T-helper 17 cell (primary cell): ENCODE measurements at places on chromosomes 7 and 10.

DNA sequence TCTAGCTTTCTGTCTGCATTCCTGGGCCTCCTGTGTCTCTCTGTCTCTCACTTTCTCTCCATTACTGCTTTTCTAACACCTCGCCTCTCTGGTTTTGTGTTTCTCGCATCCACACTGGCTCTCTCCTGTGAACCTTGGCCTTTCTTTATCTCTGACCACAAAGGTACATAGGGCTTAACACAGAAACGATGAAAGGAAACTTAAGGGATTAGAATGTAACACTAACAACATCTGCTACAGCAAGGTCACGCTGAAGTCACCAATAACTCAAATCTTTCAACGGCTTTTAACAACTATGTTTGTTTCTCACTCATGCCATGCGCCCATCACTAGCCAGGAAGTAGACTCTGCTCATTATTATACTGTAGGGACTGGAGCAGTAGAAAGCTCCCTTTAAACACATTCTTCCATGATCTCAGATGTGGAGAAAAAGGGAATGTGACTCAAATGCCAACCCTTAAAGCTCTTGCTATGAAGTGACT, 9.3 kb upstream of the OR6V1 start:
- H3K36me3 ChIP-seq, result peaks cover 2% of the 10 kb centered on the region
- H3K27ac ChIP-seq, result no peak overlapping the region
- H3K4me1 ChIP-seq, result peaks cover 6% of the 10 kb centered on the region

- peaks cover 26% of the 10 kb centered on the region for H3K4me1 ChIP-seq
- no peaks in the 10 kb centered on the region for H3K36me3 ChIP-seq
- no peak for DNase-seq
- H3K27me3 ChIP-seq, result no peaks in the 10 kb centered on the region
Observed at GRCh38 chr10:93384006-93384405, 98.1 kb downstream of the MYOF start.

DNA sequence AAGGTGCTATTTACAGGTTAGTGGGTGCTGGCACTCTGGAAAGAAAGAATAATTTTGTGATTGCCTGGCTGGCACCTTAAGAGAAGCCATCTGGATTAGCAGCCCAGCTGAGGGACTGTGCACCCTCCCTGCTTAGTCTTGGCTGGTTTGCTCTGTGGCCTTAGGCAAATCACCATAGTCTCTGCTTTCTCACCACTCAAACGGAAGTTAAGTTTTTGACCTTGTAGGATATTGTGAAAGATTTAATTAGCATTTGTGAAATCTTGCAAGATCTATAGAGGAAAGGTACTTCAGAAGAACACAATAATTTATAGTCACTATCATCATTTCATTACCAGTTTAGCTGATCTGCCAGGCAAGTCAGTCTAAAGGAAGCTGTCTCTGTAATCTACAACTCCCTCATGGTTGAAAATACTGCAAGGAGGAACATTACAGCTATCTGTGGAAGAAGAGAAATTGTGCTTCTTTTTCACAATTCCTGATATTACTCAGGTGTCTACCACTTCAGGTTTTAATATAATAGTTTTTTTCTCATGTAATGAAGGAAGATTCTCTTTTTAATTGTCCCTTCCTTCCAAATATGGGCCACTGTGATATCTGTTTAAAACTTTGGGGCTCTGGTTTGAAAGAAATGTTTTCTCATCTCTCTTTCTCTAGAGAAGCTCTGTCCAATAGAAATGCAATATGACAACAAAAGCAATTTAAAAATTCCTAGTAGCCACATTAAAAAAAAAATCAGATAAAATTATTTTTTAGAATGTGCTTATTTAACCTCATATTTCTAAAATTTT, 219.6 kb downstream of the PTEN start:
- H3K27ac ChIP-seq, result no peak overlapping the region
- no peaks in the 10 kb centered on the region for H3K36me3 ChIP-seq
- peaks cover 4% of the 10 kb centered on the region for H3K4me1 ChIP-seq
- H3K4me3 ChIP-seq, result no peak overlapping the region
- no peaks in the 10 kb centered on the region for H3K27me3 ChIP-seq

DNA sequence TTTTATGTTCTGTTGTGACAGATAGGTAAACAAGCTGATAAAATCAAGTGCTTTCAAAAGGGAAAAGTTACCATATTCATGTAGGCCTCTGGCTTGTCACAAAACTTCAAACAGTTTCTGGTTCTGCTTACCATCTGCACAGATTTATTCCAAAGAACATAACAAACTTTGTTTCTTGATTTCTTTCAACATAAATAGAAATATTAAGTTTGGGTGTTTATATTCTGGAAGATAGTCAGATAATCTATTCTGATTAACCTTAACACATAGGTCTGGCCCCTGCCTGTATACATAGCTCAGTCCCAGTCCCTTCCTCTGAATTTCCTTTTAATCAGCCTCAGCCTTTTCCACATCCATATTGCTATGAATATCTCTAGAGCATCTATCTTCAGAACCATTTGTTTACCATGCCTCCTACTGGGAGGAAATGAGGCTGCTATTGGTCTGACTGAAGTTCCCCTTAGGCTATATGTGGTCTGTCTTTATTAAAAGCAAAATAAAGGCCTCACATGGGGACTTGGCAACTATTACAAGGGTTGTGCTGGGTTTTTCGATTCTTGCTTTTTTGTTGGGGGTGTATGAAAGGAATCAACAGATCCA, 319.0 kb downstream of the HPSE2 start:
- no peaks in the 10 kb centered on the region for H3K27me3 ChIP-seq
- no peaks in the 10 kb centered on the region for H3K36me3 ChIP-seq
- no peak overlapping the region for H3K27ac ChIP-seq
- H3K4me1 ChIP-seq, result no peaks in the 10 kb centered on the region
- no peak for DNase-seq

DNA sequence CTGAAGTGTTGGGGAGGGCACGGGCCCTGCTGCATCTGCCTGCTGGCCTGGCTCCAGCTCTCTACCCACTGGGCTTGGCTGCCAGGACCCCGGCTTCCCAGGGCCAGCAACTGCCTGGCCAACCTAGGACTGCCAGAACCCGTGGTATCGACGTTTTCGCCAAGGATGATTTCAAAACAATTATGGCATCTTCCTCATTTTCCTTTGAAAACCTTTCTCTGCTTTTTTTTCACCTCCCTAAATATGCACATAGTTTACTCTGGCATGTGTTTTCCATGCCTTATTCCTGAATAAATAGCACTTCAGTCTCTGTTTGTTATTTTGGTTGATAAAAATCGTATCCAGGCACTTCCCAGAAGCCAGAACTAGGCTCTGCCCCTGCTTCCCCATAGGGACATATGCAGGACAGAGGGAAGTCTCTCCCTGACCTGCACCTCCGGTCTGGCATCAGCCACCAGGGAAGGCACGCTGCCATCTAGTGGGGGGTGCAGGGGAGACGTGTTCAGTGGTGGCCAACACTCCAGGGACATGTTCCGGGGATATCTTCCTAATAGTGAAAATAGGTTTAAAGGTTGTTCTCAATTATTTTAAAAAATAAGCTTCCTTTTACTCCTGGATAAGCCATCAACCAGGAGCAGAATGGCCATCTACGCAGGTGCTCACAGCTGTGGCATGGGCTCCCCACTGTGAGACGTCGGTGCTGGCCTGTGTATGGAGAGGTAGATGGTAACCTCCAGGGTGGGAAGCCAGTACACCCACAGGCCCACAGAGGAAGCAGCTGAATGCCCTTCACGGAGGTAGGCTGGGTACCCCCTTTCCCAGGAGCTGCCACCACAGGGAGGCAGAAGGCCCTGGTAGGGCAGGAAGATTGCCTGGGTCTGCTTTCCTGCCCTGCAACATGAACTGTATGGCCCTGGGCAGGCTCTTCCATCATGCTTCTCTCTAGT, 30.7 kb upstream of the ANTXRL start:
- H3K27me3 ChIP-seq, result no peaks in the 10 kb centered on the region
- no peak overlapping the region for H3K4me3 ChIP-seq
- DNase-seq, result no peak
- H3K27ac ChIP-seq, result peak overlapping the region; percentile 14
- H3K4me1 ChIP-seq, result peaks cover 19% of the 10 kb centered on the region
- peaks cover 2% of the 10 kb centered on the region for H3K36me3 ChIP-seq

DNA sequence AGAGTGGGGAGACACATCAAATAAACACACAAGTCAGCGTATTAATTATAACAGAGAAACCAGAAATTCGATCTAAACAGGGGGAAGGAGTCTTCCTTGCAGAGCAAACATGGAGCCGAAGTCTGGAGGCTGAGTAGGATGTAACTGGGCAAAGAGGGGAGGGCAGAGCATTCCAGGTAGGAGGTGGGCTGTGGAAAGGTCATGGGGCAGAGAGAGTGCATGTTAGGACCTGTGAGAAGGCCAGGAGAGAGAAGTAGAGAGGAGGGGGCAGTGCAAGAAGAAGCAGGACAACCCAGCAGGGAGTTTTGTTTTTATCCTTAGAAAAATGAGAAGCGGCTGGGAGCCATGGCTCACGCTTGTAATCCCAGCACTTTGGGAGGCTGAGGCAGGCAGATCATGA, 130.8 kb upstream of the GPR26 start:
- H3K4me3 ChIP-seq, result no peak overlapping the region
- H3K27ac ChIP-seq, result no peak overlapping the region
- peaks cover 4% of the 10 kb centered on the region for H3K4me1 ChIP-seq
- peaks cover 2% of the 10 kb centered on the region for H3K36me3 ChIP-seq

DNA sequence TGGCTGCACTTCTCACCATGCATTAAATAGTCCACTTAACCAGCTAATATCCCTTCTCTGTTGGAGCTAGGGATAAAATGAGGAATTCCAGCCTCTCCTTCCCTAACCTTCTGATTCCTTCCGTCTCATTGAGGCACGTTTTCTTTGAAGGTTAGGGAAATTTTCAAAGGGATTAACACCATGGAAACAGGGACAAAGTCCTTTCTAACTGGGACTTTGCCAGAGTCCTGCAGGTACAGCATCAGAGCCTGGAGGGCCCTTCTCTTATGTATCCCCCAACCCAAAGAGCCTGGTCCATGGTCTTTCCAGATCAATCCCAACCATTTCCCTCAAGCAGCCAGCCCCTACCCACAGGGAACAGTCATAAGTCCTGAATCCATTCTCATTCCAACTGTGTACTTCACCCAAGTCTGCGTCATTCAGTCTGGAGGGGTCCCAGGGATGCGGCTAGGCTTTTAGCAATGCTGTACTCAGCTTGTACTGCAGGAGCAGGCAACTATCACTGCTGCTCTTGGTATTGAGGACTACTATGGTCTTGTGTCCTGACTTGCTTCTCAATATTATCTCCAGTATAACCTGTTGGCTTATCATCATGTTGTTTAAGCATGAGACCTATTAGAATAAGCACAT, 34.6 kb upstream of the CROT start:
- peaks cover 23% of the 10 kb centered on the region for H3K27me3 ChIP-seq
- no peak overlapping the region for H3K27ac ChIP-seq
- H3K4me3 ChIP-seq, result no peak overlapping the region
- H3K36me3 ChIP-seq, result no peaks in the 10 kb centered on the region

DNA sequence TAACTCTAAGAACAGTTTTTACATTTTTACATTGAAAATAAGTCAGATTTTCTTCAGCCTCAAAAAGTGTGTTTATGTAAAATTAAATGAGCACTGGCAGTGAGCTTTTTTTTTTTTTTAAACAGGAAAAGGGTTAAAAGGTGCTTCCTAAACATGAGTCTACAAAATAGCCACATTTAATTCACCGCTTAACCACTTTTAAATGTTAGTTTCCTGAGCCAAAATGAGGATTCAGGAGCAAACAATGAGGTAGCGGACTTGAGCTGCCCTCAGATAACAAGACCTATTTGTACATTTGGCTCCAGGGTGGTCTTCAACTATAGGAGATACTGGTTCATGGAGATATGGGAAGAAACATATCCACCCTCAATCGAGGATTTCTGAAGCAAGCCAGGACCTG, 22.8 kb downstream of the AKR1C3 start:
- no peak overlapping the region for H3K27ac ChIP-seq
- no peaks in the 10 kb centered on the region for H3K27me3 ChIP-seq
- H3K4me3 ChIP-seq, result no peak overlapping the region
- H3K36me3 ChIP-seq, result no peaks in the 10 kb centered on the region

GRCh38 chr10:89627830-89628229, 17.2 kb downstream of the PANK1 start:
- no peaks in the 10 kb centered on the region for H3K36me3 ChIP-seq
- H3K27me3 ChIP-seq, result no peaks in the 10 kb centered on the region
- peaks cover 5% of the 10 kb centered on the region for H3K4me1 ChIP-seq
- DNase-seq, result no peak

DNA sequence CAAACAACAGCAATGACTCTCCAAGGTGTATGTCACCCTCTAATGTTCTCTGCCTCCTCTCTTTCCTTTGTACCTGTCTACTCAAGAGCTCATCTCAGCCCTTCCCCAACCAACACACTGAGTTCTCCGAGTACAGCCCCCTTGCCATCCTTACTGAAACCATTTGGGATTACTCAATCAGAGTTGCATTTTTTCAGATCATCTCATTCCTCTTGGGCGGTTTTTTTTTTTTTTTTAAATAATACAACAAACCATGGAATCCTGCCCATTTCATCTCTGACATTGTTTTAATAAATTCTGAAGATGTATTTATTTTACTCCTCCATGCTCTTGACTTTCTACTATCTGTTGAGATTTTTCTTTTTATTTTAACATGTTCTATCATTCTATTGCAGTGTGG, 4.2 kb upstream of the CREB3L2 start:
- H3K27me3 ChIP-seq, result peaks cover 6% of the 10 kb centered on the region
- no peak overlapping the region for H3K27ac ChIP-seq
- no peaks in the 10 kb centered on the region for H3K36me3 ChIP-seq

DNA sequence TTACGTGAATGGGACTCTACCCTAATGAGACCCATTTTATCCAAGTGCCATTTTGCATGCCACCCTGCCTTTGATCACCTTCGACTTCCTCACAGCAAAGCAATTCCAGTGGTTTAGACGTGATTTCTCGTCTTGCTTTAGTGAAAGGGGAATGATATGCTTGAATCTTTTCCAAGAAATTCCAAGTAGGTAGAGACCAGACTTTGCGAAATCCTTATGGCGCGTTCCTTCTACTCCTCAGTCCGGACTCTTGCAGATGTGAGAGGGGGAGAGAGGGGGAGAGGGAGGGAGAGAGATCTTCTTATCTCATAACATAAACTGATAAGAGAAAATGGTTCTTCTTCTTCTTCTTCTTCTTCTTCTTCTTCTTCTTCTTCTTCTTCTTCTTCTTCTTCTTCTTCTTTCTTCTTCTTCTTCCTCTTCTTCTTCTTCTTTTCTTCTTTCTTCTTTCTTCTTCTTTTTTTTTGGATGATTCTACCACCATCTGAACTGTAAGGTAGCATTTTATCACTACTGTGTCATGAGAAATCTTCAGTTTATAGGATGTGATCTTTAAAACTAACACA, 883 bp downstream of the SPAG6 start:
- peaks cover 2% of the 10 kb centered on the region for H3K36me3 ChIP-seq
- peaks cover 4% of the 10 kb centered on the region for H3K4me1 ChIP-seq
- peaks cover 52% of the 10 kb centered on the region for H3K27me3 ChIP-seq
- peak overlapping the region; percentile 52 for H3K4me3 ChIP-seq
- DNase-seq, result no peak

GRCh38 chr7:30561389-30561788, 33.3 kb upstream of the GARS1 start:
- H3K4me3 ChIP-seq, result no peak overlapping the region
- DNase-seq, result no peak
- H3K4me1 ChIP-seq, result peaks cover 8% of the 10 kb centered on the region
- peaks cover 5% of the 10 kb centered on the region for H3K36me3 ChIP-seq
- H3K27ac ChIP-seq, result peak overlapping the region; percentile 43
- no peaks in the 10 kb centered on the region for H3K27me3 ChIP-seq

- no peak overlapping the region for H3K4me3 ChIP-seq
- H3K27me3 ChIP-seq, result no peaks in the 10 kb centered on the region
- no peak for DNase-seq
Observed at GRCh38 chr7:2484868-2485267, 8.7 kb upstream of the GRIFIN start.

GRCh38 chr10:106652279-106652678, 512.2 kb downstream of the SORCS1 start:
- no peak overlapping the region for H3K27ac ChIP-seq
- H3K36me3 ChIP-seq, result no peaks in the 10 kb centered on the region
- H3K27me3 ChIP-seq, result no peaks in the 10 kb centered on the region

- peaks cover 30% of the 10 kb centered on the region for H3K4me1 ChIP-seq
- H3K27ac ChIP-seq, result peak overlapping the region; percentile 79
- peaks cover 2% of the 10 kb centered on the region for H3K36me3 ChIP-seq
- H3K27me3 ChIP-seq, result no peaks in the 10 kb centered on the region
Observed at GRCh38 chr10:31393844-31394243, 74.8 kb downstream of the ZEB1 start.
